IgD-negative memory B cell (primary cell): ENCODE measurements at places on chromosomes 3 and 15. TPM values are rescaled to one million over a fixed set of nuclear protein-coding genes. Genes with fewer than 3 reads are reported as not detected.

Gene GOLGA6L10
- 0.19 TPM for polyA plus RNA-seq

Gene ASB14
- polyA plus RNA-seq = 0.53 TPM

Gene ALDH1A3
- not detected for polyA plus RNA-seq

Gene EFHB
- polyA plus RNA-seq = 1.0 TPM

Gene SLC2A2
- polyA plus RNA-seq = not detected

Gene CPN2
- not detected for polyA plus RNA-seq

Gene BLM
- 14.4 TPM for polyA plus RNA-seq

Gene CAMP
- polyA plus RNA-seq = 1.1 TPM

Gene TNFAIP8L3
- not detected for polyA plus RNA-seq

Gene RETNLB
- polyA plus RNA-seq = not detected

Gene HACD2
- polyA plus RNA-seq = 23.9 TPM

Gene CADPS
- polyA plus RNA-seq = not detected

Gene FOXL2
- polyA plus RNA-seq = not detected

Gene NME9
- 0.29 TPM for polyA plus RNA-seq

Gene ZNF660
- not detected for polyA plus RNA-seq

Gene GATA2
- polyA plus RNA-seq = 0.11 TPM

Gene SUSD5
- not detected for polyA plus RNA-seq

Gene CSPG5
- polyA plus RNA-seq = 0.41 TPM

Gene SLC22A13
- not detected for polyA plus RNA-seq

Gene CHST13
- polyA plus RNA-seq = not detected

Gene CHRM5
- not detected for polyA plus RNA-seq

Gene LDHAL6B
- polyA plus RNA-seq = not detected

Gene RAB8B
- 57.6 TPM for polyA plus RNA-seq

Gene RLBP1
- polyA plus RNA-seq = not detected

Gene VGLL3
- not detected for polyA plus RNA-seq

Gene GPR149
- polyA plus RNA-seq = not detected

Gene SOX14
- not detected for polyA plus RNA-seq

Gene GOLGA8Q
- polyA plus RNA-seq = 0.23 TPM

Gene PARP15
- 16.6 TPM for polyA plus RNA-seq

Gene BUB1B
- polyA plus RNA-seq = 0.55 TPM

Gene AGBL1
- polyA plus RNA-seq = not detected

Gene ANKRD34C
- polyA plus RNA-seq = not detected

Gene TMED3
- 70.8 TPM for polyA plus RNA-seq

Gene TADA3
- polyA plus RNA-seq = 52.6 TPM

Gene NPRL2
- 30.4 TPM for polyA plus RNA-seq

Gene ACTC1
- polyA plus RNA-seq = not detected

Gene HHATL
- polyA plus RNA-seq = not detected

Gene C3orf85
- not detected for polyA plus RNA-seq

Gene SNTN
- not detected for polyA plus RNA-seq

Gene CCR9
- 6.3 TPM for polyA plus RNA-seq

Gene HYKK
- polyA plus RNA-seq = not detected

Gene FBXW12
- polyA plus RNA-seq = not detected

Gene VIPR1
- 3.1 TPM for polyA plus RNA-seq

Gene CLSTN2
- not detected for polyA plus RNA-seq

Gene C15orf61
- 4.3 TPM for polyA plus RNA-seq

Gene CMTM8
- polyA plus RNA-seq = 0.25 TPM

Gene GOLGA8S
- not detected for polyA plus RNA-seq

Gene RASGRF1
- 2.4 TPM for polyA plus RNA-seq

Gene ARRDC4
- polyA plus RNA-seq = 0.90 TPM

Gene COX17
- 124 TPM for polyA plus RNA-seq

Gene ATP13A4
- 0.85 TPM for polyA plus RNA-seq

Gene IL17RD
- polyA plus RNA-seq = not detected

Gene MEX3B
- polyA plus RNA-seq = not detected

Gene IL17RE
- polyA plus RNA-seq = not detected

Gene ST3GAL6
- polyA plus RNA-seq = not detected

Gene DNAH12
- not detected for polyA plus RNA-seq

Gene SH2D7
- not detected for polyA plus RNA-seq

Gene TGM5
- polyA plus RNA-seq = not detected
